ENCODE measurements at places on chromosomes 6 and 20. TPM values are rescaled to one million over a fixed set of nuclear protein-coding genes. Genes with fewer than 3 reads are reported as not detected.

AIG1 gene
- total RNA-seq: 22.8 TPM

SLC22A7 gene
- not detected for total RNA-seq

IYD gene
- total RNA-seq: not detected

SLC26A8 gene
- total RNA-seq: not detected

IFNGR1 gene
- 20.8 TPM for total RNA-seq

PI16 gene
- total RNA-seq: 1.9 TPM

SYCP2 gene
- total RNA-seq: 1.5 TPM

AHCY gene
- total RNA-seq: 183 TPM

LIME1 gene
- total RNA-seq: 7.3 TPM

MCHR2 gene
- not detected for total RNA-seq

NR2E1 gene
- not detected for total RNA-seq

RNF8 gene
- total RNA-seq: 20.6 TPM

LTA gene
- total RNA-seq: 570 TPM

TFAP2D gene
- not detected for total RNA-seq

GHRH gene
- total RNA-seq: not detected

TSBP1 gene
- total RNA-seq: not detected

CST3 gene
- 1.0 TPM for total RNA-seq

TMEM242 gene
- 7.7 TPM for total RNA-seq

ADGRF1 gene
- total RNA-seq: not detected

GSTA3 gene
- not detected for total RNA-seq

MLN gene
- not detected for total RNA-seq

CLPSL1 gene
- total RNA-seq: not detected

RBPJL gene
- not detected for total RNA-seq

GSTA1 gene
- total RNA-seq: not detected
